ENCODE measurements at places on chromosomes 13 and 19.

- no peak for DNase-seq
Observed at GRCh38 chr19:1856698-1857603, 6.4 kb downstream of the KLF16 start.

DNA sequence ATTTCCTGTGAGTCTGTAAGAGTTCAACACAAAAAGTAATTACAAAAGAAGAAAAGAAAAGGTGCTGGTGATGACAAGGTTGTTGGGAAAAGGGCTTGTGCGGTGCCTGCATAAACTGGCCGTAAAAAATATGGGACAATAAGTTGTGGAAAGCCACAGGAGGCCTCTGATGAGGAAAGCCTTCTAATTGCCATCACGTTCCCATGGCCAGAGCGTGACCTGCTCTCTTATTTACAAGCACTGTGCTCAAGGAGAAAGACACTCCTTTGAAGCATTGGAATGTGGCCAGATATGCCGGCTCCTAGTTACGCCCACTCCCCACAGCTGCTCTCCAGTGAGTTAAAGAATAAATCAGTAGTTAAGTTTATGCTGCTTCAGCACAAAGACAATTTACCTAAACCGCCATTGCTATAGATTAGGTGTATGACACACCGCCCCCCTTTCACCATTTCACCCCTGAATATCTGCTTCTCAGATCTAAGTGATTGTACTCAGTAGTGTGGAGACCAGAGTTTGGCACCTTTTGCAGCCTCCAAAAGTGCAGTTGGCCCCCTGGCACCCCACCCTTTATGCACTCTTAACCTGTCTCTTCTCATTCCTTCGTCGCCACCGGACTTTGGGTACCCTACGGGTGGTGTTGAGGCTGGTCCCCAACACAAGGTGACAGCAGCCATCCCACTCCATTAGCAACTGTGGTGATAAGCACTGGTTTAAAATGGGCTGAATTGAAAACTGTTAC lies 8.1 kb upstream of the PGLYRP1 start:
- DNase-seq, result no peak

DNA sequence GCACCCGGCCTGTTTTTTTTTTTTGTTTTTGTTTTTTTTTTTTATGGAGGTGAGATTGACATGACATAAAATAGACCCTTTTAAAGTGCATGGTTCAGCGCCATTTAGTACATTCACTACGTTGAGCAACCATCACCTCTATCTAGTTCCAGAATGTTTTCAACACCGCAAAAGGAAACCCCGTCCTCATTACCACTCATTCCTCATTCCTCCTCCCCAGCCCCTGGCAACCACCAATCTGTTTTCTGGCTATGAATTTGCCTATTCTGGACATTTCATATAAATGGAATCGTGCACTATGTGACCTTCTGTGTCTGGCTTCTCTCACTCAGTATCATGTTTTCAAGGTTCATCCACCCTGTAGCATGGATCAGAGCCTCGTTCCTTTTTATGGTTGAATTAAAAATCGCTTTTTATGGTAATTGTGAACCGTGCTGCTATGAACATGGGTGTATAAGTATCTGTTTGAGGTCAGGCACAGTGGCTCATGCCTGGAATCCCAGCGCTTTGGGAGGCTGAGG lies 9.9 kb upstream of the ADGRE5 start:
- no peak for DNase-seq

- DNase-seq, result no peak
Observed at GRCh38 chr13:113186061-113186900, 22.2 kb downstream of the PCID2 start.

GRCh38 chr19:2268480-2268830 lies 12.2 kb upstream of the JSRP1 start:
- no peak for DNase-seq

DNA sequence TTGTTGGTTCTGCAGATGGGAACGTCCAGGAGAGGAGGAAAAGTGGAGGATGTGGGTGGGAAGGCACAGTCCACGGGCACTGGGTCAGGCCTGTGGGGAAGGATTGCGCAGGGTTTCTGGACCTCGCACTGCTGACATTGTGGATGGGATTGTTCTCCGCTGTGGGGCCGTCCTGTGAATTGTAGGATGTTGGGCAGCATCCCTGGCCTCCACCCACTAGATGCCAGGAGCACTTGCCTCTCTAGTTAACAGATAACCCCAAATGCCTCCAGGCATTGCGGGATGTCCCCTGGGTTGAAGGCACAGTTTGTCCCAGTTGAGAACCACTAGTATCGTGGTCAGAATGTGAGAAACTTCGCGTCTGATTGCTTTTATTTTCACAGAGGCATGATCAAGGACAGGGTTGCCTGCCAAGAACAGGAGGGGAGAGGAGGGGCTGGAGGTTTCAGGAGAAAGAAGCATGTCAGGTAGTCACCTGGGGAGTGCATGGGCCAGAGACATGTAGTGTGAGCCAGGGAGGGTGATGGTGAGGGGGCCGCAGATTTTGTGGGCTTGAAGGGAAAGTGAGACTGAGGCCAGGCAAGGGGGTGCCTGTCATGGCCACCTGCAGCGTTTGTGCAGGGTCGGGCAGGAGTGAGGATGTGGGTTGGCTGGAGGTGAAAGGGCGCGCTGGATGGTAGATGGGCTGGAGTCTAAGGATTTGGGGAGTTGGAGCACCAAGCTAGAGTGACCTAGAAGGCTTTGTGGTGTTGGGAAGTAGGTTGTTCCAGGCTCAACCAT lies 3.2 kb downstream of the ZNF628 start:
- DNase-seq, result no peak
